ENCODE measurements at places on chromosomes 7 and 10.

DNA sequence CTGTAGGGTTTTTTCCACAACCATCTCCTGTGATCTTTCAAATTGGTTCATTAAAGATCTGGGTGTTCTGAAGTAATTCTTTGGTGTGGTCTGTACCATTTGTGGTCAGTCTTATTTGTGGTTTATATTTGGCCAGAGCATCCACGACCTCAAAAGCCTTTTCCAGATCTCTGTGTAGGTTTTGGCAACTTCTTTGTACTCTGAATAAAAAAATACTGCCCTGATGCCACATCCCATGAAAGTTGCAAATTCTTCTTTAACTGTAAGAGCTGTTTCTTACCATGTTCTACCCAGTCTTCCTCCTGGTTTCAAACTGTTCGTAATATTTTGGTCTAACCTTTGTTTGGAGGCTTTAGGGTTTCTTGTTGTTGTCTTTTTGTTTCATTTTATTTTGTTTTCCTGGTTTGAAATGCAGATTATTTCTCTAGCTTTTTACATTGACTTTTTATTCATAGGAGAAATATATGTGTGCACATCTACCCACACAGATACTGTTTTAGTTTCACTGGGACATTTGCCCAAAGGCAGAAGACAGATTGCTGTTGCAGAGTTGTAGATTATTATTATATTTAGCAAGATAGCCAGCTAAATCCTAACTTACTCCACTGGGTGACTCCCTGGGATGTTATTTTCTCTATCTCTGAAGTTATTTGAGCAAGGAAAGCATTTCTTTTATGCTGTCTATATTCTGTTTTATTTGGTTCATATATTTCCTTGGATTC lies 123.2 kb upstream of the SAMD8 start:
- DNase-seq, result no peak

DNA sequence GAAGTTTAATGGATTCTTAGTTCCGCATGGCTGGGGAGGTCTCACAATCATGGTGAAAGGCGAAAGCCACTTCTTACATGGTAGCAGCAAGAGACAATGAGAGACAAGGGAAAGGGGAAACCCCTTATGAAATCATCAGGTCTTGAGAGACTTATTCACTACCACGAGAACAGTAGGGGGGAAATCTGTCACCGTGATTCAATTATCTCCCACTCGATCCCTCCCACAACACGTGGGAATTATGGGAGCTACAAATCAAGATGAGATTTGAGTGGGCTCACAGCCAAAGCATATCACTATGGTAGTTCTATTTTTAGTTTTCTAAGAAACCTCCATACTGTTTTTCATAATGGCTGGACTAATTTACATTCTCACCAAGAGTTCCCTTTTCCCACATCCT lies 36.7 kb downstream of the SPAM1 start:
- no peak for DNase-seq

- DNase-seq, result no peak
Observed at GRCh38 chr10:21285742-21286331, 239.6 kb downstream of the SKIDA1 start.

- no peak for DNase-seq
Observed at GRCh38 chr7:39681887-39682441, 58.6 kb downstream of the RALA start.

- DNase-seq, result no peak
Observed at GRCh38 chr10:127151541-127151940, 44.9 kb downstream of the INSYN2A start.

GRCh38 chr10:75496191-75496567 lies 64.8 kb downstream of the LRMDA start:
- DNase-seq, result no peak

DNA sequence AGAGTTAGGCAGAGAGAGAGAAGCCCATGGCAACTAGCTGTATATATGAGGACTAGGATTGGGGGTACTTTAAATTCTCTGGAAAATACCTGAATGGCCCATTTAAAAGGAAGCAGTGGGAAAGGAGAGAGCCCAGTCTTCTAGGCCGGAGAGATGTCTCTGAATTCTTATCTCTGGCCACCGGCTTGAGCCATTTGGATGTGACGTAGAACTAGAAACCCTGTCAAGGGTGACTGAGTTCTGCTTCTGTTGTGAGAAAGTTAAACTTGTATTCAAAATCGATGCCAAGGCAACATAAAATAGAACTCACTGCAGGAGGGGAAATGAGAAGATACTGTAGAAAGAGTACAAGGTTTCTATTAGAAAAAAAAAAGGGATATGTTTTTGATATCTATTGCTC lies 6.3 kb upstream of the GSTK1 start:
- DNase-seq, result no peak

DNA sequence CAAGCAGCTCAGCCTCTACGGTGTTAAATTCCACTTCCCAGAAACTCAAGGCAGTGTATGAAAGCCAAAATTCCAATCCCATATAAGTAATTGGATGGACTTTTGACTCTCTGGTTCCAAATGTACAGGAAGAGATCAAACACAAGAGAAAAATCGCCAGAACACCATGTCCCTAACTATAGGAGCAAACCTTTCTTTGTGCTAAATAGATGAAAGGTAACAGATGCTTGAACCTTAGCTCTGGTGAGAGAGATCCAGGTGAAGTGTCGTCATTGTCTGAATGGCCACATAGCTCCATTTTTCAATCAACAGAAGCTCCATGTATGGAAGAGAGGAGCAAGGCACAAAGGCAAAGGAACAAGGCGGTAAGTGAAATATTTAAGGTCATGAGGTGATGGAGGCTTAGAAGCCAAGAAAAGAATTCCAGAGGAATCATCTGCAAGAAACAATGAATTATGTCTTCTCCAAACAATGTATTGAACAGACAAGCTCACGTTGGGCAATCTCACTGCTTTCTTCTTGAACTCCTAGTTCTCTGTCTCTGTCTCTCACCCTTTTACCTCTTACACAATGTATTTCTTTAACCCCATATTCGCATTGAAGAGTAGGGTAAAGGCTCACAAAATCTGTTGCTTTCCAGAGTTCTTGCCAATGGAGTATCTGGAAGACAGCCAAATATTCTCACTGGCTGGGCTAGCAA lies 585.1 kb downstream of the GATA3 start:
- DNase-seq, result no peak

DNA sequence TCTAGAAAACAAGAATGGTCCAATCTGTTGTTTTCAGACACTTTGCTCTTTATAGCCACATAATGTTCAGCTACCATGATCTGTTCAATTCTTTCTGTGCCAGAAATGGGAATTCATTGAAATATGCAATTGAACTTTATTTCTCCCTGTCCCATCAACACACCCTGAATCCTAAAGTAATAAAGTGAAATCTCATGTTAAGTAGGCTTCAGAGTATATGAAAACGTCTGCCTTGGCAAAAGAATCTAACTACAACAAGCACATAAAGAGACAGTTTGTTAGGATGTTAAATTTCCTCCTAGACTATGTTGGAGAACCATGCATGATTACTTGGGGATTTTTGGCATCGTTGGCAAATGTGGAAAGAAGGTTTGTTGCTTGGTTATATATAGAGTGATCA lies 722.7 kb downstream of the XPNPEP1 start:
- no peak for DNase-seq

DNA sequence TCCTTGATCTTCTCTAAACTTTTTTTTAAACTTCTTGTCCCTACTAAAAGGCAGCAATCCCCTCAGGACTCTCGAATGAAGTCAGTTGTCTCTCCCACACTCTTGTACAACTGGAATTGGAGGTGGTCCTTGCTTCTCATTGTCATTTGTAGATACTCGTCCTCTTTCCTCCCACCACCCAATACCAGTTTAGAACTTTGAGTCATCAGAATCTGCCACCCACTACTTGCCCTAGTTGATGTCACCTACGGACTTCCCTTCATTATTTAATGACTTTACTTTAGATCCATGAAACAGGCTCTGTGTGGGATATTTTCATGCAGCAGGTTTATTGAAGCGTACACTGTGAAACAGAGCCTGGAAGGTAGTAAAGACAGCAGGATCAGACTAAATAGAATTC lies 28.6 kb upstream of the LHFPL3 start:
- DNase-seq, result no peak

DNA sequence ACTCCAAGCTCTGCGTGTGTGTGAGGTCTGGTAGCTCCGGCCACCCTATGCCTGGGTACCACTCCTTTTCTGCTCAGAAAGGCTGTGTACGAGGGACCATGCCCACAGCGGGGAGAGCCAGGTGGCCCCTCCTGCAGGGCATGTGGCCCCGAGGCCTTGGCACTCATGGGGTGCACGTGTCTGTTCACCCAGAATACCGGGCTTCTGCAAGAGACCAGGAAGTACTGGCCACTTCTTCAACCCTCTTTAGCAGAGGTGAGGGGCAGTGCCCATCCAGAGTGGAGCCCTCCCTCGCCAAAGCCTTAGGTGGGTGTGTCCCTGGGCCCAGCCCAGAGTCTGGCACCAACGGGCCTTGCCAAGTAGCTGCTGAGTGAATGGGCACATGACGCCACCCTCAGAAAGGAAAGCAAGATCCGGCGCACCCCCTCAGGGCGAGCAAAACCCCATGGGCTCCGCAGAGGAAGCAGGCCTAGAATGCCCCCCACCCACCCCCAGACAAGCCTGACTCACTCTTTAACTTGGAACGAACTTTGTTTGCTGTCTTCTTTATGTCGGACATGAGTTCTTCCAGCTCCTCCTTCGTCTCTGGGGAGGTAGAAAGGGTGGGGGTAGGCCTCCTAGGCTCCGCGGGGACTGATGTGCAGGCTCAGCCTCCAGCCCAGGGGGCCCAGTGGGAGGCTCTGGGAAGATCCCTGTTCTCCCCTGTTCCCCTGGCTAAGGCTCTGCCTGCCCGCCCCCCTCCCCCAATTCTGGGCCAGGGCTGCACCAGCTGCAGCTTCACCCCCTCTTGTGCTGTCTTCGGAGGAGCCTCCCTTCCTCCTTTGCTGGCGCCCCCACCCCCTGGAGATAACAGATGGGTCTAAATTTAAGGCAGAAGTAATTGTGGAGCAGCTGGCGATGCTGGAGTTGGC lies 14.6 kb downstream of the STX1A start:
- no peak for DNase-seq

DNA sequence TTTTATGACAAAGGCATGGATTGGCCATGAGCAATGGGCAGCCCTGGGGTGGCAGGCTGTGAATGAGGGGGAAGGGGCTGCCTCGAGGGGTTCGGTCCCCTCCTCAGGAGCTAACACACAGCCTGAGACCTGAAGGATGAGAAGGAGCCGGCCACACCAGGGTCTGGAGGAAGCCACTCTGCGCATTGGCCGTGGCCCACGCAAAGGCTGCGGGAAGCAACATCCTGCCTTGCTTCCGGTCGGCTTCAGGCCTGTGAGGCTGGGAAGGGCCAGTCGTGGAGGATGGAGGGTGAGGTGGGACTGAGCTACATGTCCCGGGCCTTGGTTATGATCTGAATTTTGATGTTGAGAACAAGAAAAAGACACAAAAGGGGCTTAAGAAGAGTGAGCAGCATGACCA lies 49.4 kb downstream of the RGS10 start:
- DNase-seq, result no peak

DNA sequence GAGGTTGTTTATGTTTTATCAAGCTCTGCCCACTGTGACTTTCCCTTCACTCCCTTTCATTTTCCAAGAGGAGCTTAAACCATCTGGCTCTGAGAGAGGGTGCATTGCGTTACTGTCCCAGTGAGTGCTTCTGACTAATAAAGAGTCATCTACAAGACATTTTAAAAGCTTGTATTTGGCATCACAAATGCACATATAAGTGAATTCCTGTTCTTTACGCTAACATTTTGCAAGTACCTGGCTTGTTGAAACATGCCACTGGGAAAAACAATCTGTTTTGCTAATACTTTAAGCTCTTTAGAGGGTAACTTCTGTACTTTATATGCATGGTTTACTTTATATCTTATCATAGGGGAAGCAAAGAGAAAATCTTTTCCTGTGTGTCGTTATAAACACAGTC lies 534.6 kb upstream of the POM121L12 start:
- DNase-seq, result no peak

GRCh38 chr7:37208528-37208927 lies 240.1 kb downstream of the ELMO1 start:
- no peak for DNase-seq

- DNase-seq, result no peak
Observed at GRCh38 chr7:134778941-134779740, at the start of gene CALD1. Gene CALD1 (plus strand): TSS chr7:134779634. CDS start chr7:134867734, 88,100 bp downstream.

DNA sequence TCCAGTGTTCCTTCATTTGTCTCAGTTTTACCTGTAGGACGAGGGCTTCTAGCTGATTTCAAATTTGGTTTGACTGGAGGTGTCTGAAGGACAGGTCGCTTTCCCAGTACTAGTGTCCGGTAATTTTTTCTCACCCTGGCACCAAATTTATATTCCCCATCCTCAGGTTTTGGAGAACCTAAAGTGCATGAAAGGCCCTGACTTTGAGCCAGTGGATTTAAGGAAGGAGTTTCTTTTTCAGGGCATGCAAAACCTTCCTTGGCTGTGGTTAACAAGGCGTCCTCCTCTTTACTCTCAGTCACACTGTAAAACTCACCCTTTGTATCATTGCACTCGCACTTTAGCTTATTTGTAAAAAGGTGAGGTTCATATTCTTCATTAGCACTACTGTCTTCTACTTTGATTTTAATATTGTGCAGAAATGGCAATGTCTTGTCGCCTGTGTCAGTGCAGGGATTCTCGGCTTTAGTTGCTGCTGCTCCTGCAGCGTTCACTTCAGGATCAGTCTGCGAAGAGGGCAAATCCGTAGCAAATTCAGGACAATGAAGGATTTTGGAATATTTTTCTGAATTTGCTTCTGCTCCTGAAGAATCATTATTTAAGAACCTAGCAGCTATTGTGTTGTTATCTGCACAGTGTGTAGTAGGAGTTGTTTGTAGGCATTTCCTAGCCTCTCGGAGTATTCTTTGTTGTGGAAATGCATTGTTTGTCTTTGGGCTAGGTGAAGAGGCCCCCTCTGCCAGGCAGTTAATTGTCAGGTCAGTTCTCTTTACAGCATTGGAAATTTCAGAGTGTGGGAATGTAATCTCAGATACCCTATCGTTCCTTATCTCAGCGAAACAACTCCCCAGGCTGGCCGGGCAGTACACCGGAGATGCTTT lies 9.9 kb downstream of the SKIDA1 start:
- DNase-seq, result no peak

DNA sequence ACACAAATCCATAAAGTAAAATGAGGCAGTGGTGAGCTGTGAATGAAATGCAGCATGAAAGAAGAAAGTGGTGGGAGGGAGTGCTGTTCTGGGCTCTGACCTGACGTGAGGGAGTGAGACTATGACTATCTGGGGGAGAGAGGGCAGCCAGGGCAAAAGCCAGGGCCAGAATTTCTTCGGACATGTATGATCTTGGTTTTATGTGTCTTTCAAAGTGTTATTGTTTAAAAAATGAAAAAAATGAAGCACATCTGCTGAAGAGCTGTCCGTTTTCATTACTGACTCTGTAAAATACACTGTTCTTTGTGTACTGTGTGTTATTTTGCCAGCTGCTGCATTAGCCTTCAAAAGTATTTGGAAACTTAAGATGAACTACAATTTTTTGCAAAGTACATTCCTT lies 70.2 kb upstream of the KLF14 start:
- no peak for DNase-seq

- no peak for DNase-seq
Observed at GRCh38 chr10:102545997-102546396, 42.2 kb downstream of the SUFU start.

- peak; percentile 7 for DNase-seq
Observed at GRCh38 chr10:70925377-70926225, 37.2 kb upstream of the PCBD1 start.

Data from NCI-H1092 (cell line).